Naive thymus-derived CD8-positive, alpha-beta T cell (primary cell): ENCODE measurements at places on chromosomes 6 and 20. TPM values are rescaled to one million over a fixed set of nuclear protein-coding genes. Genes with fewer than 3 reads are reported as not detected.

RALGAPA2 gene
- polyA plus RNA-seq = 5.8 TPM

SLC26A8 gene
- not detected for polyA plus RNA-seq

DNA sequence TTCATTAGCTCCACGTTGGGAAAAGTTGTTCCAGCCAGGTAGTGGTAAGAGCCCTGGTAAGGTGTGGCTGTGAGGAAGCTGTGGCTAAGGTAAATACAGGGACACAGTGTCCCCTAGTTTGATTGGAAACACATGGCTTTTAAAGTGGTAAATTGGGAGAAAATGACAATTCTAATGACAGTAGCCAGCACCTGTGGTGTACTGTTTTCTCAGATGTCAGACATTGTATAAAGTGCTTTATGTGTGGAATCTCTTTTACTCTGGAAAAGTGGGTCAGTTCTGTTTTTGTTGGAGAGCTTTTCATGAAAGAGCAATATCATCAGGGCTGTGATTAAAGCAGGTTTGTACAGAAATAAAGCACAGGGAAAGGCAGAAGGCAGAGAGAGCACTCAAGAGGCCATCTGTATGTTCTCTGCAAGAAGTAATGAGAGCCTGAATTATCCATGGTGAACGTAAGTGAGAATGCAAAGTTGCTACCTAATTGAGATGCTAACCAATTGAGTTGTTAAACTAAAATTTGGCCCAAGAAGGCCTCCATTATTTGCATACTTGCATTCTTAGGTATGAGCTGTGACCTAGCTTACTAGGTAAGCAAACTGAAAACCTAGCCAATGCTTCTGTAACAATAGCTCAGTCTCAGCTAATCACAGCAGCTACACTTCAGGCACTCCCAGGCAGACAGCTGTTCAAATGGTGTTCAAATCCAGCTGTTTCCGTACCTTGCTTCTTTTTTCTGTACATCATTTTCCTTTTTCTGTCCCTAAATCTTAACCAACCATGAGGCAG lies 28.2 kb downstream of the MRAP2 start:
- DNase-seq = no peak

DNA sequence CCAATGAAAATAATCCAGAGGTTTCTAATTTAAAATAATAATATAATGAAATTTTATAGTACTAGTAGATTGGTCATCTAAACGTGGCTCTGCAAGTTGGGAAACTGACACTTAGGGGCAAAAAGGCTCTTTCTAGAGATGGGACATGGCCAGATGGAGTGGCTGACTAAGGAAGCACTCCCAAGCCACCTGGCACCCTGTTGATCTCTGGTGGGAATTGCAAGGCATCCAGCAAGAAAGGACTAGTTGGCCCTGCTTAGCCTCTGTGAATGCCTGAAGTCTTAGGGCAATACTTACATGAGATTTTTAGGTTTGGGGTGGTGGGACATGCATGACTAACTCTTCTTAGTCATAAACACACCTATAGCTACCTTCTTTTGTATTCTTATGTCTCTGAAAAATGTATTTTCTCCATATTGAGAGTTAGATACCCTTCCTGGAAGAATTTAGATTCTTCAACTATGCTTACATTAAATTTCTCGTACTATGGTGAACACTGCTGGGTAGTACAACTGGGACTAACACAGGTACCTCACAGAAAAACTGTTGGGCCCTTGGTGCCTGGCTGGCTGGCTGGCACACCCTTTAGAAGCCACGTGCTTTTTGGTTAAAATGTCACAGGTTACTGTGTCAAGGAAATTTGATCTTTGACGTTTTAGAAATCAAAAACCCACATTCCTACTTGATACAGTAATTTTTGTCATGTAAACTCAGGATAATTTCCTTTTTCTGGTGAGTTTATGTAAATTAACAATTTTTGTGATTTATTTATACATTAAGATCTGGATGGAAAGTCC lies 25.0 kb upstream of the SH3BGRL2 start:
- DNase-seq = no peak

- DNase-seq = no peak
Observed at GRCh38 chr6:6859105-6859504, 248.7 kb upstream of the RREB1 start.
